ENCODE measurements at places on chromosomes 1 and 21.

GRCh38 chr1:229842302-229843255 is 216.5 kb downstream of the URB2 start:
- no peak for DNase-seq

DNA sequence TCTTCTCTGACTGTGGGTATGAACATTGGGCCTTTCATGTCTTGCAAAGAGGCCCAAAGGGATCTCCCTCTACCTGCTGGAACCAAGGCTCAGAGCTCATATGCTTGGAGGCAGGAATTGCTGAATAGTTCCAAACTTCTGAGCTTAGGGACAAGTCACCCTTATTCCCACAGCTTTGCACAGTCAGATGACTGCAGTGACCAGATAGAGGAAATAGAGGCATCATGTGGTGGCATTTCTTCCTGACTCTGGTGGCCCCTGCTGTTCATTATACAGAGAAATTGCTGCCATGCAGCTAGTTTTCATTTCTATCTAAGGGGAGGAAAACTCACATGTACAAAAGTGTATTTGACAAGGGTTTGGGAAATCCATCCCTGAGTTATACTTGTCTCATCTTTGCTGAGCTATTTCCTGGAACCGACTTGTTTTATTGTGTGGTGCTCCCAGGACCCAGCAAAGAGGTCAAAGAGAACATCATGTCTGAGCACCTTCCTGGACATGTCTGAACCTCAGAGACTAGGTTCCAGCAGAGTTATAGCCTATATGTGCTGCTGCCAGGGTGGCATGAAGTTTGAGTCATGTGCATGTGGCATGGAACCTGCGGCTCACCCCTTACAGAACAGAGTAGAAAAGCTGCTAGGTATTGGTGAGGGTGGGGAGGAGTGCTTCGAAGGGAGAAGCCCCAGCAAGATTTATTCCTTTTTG is 131.2 kb downstream of the PIK3R3 start:
- no peak for DNase-seq

- no peak for DNase-seq
Measured at GRCh38 chr1:226552061-226552460, 3.5 kb downstream of the STUM start.

- DNase-seq, result no peak
Measured at GRCh38 chr1:109864047-109864822, 46.4 kb upstream of the CSF1 start.

DNA sequence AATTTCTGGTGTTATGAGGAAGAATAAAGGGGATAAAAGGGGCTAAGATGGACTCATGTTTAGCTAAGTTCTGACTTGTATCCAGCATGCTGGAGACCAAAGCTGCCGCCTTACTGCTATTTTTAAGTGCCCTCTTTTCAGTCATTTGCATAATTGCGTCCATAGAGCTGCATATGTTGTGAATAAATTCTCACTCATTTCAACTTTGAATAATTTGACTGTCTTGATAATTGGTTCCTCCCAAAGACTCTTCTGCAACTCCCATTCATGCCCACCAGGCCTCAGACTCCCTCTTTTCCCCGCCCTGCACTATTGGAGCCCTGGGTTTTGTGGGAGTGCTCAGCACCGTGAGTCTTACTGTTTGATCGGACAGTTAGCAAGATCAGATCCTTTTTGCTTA is 45.0 kb downstream of the KIAA0040 start:
- DNase-seq, result no peak

- DNase-seq, result no peak
Measured at GRCh38 chr1:21337928-21338572, 47.8 kb upstream of the ECE1 start.

DNA sequence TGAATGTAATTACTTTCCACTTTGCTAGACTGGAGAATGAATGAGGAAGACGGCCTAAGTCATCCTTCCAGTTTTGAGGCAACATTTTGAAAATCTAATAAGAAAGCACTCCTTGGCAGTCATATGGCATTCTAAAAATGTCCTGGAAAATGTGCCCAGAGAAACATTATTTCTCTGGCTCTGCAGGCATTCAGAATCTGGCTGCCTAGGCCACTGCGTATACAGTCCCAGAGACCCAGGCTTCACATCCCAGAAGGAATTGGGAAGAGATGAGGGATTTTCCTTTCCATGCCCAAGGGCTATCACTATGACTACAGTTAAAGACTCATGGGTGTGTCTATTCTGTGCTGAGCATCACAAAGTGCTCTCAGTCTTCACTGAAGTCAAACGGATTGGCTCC is 92.9 kb downstream of the BEND5 start:
- no peak for DNase-seq

- no peak for DNase-seq
Measured at GRCh38 chr1:229328598-229329362, 14.1 kb downstream of the CCSAP start.

- DNase-seq, result no peak
Measured at GRCh38 chr1:91308544-91308943, 96.1 kb downstream of the HFM1 start.

DNA sequence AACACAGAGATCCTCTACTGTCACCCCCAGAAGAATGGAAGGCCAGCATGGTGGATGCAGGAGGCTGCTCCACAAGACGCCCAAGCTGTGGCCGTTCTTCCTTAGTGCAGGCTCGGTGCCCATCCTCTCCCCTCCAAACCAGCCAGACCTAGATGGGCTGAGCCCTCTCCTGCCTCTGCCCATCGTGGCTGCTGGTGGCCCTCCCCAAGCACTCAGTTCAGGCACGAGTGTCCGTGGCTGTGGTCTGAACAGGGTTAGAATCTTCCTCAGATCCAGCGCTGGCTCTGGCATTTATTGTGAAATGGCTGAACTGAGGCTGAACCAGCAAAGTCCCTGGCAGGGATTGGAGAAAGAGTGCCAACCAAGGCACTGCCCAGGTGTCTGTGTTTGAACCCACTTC is 59.5 kb downstream of the TRIM11 start:
- DNase-seq, result no peak

DNA sequence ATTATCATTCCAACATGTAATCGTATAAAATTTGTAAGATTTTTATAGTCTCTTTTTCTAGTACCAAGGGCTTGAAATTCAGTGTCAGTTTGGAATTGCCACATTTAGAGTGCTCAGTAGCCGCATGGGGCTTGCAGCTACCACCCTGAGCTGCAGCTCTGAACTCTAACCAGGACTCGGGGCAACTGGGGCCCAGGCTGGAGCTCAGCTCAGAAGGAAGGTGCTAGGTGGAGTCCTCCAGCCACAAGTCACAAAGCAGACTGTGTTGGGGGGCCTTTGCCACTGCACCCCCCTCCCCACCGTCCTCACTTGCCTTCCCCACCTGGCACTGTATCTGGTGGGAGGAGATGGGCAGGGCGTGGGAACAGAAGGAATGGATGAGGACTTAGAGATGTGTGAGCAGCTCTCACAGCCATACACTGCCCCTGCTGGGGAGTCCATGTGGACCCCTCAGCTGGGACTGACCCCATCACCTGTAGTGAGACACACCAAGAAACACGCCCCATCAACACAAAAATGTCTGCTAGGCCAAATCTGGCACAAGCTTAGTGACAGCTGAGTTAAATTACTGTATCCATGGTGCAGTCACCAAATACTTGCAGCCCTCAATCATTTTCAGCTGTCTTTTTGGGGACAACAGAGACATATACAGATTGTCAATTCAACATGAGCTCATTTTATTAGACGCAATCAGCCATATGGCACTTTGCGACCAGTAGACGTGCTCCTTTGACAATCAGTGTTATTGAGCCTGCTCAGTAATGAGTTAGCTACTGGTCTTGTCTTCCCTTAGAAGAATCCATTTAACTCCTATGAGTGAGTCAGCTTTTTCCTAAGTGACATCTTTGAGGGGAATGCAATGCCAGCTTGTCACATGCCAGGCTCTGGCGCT is 241.7 kb upstream of the RAB4A start:
- DNase-seq, result no peak

DNA sequence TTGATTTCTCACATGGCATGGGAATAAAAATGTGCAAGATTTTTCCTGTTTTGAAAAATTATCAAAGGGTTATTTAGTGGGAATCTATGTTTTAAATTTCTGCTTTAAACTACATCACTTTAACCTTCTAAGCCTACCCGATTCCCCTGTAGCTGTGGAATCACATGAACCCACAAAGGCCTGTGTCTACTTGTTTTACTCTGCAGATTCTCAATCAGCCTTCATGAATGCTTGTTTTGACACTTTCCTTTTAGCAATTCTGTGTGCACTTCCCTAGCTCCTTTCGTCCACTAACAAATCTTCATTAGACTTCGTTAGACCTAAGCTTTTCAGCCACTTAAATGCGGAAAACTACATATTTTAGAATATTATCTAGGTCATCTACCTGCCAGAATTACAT is 56.0 kb upstream of the C1orf21 start:
- DNase-seq, result no peak

DNA sequence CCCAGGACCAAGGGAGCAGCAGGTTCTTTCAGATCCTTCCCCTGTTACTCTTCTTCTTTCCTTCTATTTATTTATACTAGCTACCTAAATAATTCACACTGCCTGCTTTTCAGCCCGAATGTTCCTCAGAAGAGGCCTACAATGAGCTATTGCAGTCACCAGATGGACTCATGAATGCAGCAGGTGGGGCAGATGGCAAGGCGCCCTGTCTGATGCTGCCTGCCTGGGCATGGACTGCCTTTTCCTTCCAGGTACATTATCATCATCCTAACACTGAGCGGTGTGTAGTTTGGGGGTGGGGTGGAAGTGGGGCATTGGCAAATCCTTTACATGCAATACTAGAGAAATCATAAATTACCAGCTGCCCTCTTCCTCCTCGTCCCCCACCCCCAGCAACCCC is 17.6 kb downstream of the ESRRG start:
- no peak for DNase-seq

DNA sequence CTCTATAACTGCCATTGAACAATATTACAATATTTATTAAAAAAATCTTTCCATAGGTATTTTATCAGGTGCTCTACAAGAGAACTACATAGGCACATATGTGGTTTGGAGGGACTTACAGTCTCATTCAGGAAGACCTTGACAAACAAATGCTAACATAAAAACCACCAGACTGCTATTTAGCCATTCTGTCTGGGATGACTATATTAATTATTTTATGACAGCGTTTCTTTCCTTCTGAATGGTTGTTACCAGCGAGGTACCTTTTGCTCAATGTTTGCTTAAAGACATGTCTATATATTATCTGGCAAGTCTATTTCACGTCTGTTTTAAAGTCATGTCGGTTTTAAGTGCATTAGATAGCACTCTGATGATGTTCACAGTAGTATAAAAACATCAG is 69.7 kb downstream of the RUNX1 start:
- DNase-seq, result no peak

- no peak for DNase-seq
Measured at GRCh38 chr1:199176713-199177112, 537.9 kb downstream of the PTPRC start.

GRCh38 chr1:31413405-31414001 is 490 bp downstream of the SERINC2 start:
- no peak for DNase-seq

GRCh38 chr1:71045463-71046028 is 2.1 kb downstream of the PTGER3 start:
- no peak for DNase-seq

DNA sequence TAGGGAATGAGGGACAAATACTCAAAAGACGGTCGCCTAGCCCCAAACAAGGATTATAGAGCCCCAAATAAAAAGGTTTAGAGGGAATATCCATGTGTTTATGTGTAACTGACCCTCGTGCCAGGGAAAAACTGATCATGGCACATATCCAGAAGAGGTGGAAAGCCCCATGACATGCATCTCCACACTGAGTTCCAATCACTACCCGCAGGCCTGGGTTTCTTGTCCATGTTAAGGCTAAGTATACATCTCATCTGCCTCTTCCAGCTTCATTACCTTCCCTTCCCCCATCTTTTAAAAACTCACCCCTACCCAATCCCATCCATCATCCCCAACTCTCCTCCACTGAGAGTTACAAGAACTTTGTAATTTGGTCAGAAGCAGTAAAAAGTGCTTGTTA is 15.2 kb downstream of the GADD45A start:
- DNase-seq, result no peak

DNA sequence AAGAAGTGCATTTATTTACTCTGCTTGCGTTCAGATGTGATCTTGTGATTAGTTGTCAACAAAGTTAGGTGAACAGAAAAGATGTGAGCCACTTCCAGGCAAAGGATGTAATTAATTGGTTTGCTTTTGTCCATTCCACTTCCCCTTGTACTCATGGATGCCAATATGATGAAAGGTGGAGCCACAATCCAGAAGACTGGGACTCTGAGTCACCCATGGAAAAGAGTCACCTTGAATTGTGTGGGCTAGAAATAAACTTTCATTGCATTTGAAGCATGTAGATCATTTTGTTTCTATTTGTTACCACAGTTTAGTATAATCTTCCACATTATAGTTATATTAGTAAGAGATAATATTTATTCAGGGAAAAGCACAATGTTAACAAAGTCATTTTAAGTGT is 684.2 kb downstream of the LTN1 start:
- DNase-seq, result no peak

DNA sequence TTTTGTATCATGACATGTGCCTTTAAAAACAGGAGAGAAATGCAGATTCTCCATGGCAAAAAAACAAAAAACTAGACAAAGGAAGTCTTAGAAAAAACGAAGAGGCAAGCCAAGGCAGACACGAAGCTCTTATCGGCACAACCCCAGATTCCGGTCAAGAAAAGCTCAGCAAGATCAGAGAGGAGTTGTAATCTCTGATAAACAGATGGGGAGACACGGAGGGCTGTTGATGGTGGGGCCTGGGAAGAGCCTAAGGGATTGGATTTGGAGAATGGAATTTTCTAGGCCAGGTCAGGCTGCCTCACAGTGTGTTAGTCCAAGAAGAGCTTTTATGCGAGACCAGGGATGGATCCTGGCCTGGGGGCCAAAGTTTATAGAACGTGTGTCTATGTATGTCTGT is 96.2 kb upstream of the AKT3 start:
- no peak for DNase-seq

- DNase-seq, result no peak
Measured at GRCh38 chr1:112143871-112144441, 154.5 kb upstream of the KCND3 start.

DNA sequence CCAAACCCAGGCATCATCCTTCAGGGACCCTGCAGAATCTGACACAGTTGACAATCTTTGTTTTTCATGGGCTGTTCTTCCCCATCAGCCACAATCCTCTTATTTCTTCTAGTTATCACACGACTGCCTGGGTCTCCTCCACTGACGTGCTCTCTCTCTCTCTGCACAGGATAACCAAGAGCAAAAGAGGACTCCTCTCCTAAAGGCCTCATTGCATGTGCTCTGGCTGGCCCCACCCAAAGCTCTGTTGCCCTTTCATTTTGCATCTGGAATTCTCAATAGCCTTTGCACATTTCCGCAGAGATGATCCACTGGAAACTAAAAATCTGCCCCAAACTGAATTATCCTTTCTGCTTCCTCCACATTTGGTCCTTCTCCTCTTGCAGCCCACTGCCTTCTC is 58.5 kb downstream of the KANK4 start:
- DNase-seq, result no peak

- no peak for DNase-seq
Measured at GRCh38 chr1:169765580-169766331, 29.0 kb downstream of the METTL18 start.

DNA sequence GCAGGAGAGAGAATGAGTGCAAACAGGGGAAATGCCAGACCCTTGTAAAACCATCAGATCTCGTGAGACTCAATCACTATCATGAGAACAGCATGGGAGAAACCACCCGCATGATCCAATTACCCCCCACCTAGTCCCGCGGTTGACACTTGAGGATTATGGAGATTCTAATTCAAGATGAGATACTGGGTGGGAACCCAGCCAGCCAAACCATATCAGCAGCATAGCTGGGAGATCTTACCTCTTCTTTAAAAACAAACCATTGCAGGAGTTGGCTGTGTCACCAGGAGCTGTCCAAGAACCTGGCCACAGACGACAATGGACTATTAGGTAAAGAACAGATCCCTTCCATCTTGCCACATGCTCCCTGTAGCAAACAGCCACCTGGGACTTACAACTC is 422.7 kb downstream of the MATN1 start:
- DNase-seq, result no peak

All from GM12891 (cell line).